Neuronal stem cell (in vitro differentiated cells): ENCODE measurements at places on chromosomes 12 and 14.

DNA sequence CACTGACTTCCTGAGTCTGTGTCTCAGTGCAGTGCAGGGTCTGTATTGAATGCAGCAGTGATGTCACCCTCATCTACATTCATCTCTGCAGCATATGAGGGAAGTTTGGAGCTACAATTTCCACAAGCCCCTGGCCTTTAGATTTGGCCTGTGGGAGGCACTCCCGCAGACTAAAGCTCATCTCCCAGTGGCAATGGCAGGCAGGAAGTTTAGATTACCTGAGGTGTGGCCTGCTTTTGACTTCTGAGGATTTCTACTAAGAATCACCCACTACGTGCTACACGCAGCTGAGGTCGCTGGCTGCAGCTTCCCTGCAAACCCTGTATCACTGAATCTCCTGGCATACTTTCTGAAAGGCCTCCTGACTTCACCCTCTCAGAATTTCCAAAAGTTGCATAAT lies 202.2 kb upstream of the PRKD1 start:
- DNase-seq = no peak
- no peak overlapping the region for H3K4me3 ChIP-seq
- H3K36me3 ChIP-seq = no peaks in the 10 kb centered on the region
- no peaks in the 10 kb centered on the region for H3K27me3 ChIP-seq
- H3K27ac ChIP-seq = no peak overlapping the region
- peaks cover 3% of the 10 kb centered on the region for H3K4me1 ChIP-seq

- H3K27me3 ChIP-seq = no peaks in the 10 kb centered on the region
- H3K4me3 ChIP-seq = peak overlapping the region; percentile 76
- H3K27ac ChIP-seq = no peak overlapping the region
- no peak for DNase-seq
These were observed 2.0 kb downstream of the DYRK2 start for GRCh38 chr12:67650388-67651131.

DNA sequence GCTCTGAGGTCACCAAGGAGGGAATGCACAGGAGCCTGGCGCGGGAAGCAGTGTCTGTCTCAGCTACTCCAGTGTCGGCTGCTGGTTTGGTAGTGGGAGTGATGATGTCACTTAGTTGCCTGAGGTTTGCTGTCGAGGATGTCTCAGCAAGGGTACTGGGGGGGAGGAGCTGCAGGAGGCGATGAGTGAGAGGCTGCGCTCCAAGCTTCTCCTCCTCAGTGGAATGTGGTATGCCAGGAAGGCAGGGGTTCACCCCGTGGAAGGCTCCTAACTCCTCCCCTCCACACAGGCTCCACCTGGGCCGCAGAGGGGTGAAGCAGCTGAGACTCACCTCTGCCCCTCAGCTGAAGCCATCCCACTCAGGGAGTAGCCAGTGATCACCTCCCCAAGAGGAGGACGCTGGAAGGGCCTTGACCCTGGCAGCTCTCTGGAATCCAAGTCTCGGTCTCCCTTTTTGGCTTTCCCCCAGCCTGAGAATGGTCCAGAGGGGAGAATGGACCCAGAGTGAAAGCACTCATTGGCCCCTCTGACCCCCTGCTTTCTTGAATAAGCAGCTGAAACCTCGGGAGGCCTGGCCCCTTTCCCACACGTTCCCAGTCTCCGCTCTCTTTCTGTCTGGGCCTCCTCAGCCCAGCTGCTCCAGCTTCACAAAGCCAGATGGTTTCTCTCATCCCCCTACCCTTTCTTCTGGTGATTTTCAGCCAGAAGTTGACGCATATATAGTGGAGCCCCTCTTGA lies 178.9 kb upstream of the FKBP4 start:
- H3K27me3 ChIP-seq = no peaks in the 10 kb centered on the region
- H3K4me1 ChIP-seq = peaks cover 9% of the 10 kb centered on the region
- H3K36me3 ChIP-seq = no peaks in the 10 kb centered on the region
- no peak overlapping the region for H3K27ac ChIP-seq
- no peak for DNase-seq

DNA sequence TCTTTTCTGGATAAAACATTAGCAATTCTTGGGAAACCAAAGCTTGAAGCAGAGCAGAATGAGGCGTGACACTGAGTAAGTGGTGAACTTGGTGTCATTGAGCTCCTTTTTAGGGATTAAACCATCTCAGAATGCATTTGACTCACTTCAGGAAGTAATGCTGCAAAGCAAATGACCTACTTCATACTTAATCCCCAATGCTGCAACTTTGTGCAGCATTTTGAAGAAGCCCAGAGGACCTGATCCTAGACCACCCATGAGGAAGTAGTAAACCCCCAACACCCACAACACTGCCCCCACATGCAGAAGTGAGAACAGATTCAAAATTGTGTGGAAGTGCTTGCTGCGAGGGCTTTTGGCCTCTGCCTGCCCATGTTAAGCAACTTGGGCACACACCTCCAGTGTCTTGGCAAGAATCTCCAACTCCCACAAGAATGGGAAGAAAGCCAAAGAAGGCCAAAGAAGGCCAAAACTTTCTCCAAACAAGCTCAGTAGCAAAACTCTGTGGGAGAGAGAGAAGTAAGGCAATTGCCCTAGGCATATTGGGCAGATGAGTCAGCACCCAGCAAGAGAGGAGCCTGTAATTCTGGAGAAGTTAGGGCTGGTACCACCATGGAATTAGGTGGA lies 69.2 kb upstream of the ETV6 start:
- no peaks in the 10 kb centered on the region for H3K36me3 ChIP-seq
- no peak overlapping the region for H3K4me3 ChIP-seq
- H3K27me3 ChIP-seq = no peaks in the 10 kb centered on the region
- no peaks in the 10 kb centered on the region for H3K4me1 ChIP-seq

- no peaks in the 10 kb centered on the region for H3K36me3 ChIP-seq
- peaks cover 8% of the 10 kb centered on the region for H3K4me1 ChIP-seq
- no peaks in the 10 kb centered on the region for H3K27me3 ChIP-seq
These were observed 75.2 kb downstream of the SPRING1 start for GRCh38 chr12:116662612-116663144.

GRCh38 chr14:53532853-53533252 lies 379.7 kb upstream of the DDHD1 start:
- no peak for DNase-seq
- H3K36me3 ChIP-seq = no peaks in the 10 kb centered on the region
- H3K4me1 ChIP-seq = peaks cover 2% of the 10 kb centered on the region
- H3K4me3 ChIP-seq = no peak overlapping the region
- no peak overlapping the region for H3K27ac ChIP-seq
- H3K27me3 ChIP-seq = no peaks in the 10 kb centered on the region

DNA sequence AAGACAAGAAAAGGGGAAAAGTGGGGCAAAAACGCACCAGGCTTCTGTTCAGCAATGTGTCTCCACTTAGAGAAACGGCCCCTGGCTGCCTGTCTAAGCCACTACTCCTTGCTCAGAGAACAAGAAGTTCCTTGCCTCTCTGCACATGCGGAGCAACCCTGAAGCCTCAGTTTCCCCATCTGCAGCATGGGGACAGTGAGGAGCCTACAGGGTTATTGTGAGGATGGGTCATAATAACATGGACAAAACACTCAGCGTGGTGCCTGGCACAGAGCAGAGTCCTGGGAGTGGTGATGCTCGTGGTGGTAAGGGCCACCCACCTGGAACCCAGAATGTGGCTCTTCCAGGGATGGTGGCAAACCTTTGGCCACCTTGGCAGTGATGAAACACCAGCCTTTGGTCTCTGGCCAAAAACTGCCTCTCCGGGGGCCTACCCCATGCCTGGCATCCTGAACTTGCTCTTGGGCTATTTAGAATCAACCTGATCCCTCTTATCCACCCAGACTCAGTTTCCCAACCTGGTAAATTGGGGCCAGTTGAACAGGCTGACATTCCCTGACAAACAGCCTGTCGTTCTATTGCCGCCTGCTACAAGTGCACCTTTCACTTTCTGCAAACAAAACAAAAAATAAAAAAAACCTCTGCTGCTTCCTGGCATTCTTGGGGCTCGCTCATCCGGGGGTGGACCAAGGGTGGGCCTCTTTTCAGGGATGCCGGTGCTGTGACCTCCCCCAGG lies 56.5 kb upstream of the DLK1 start:
- H3K4me3 ChIP-seq = no peak overlapping the region
- no peak for DNase-seq
- no peaks in the 10 kb centered on the region for H3K36me3 ChIP-seq
